Forelimb muscle (tissue), 1 donor: ENCODE measurements at places on chromosomes 12 and 14. TPM values are rescaled to one million over a fixed set of nuclear protein-coding genes. Genes with fewer than 3 reads are reported as not detected.

RD3L gene
- polyA plus RNA-seq: not detected

PLEKHA5 gene
- polyA plus RNA-seq: 14.7 TPM

FAM181A gene
- not detected for polyA plus RNA-seq

KLRC2 gene
- not detected for polyA plus RNA-seq

LGR5 gene
- polyA plus RNA-seq: 4.5 TPM

CIROP gene
- polyA plus RNA-seq: not detected

NINJ2 gene
- polyA plus RNA-seq: 5.5 TPM

PPP4R3A gene
- polyA plus RNA-seq: 68.4 TPM

DNA sequence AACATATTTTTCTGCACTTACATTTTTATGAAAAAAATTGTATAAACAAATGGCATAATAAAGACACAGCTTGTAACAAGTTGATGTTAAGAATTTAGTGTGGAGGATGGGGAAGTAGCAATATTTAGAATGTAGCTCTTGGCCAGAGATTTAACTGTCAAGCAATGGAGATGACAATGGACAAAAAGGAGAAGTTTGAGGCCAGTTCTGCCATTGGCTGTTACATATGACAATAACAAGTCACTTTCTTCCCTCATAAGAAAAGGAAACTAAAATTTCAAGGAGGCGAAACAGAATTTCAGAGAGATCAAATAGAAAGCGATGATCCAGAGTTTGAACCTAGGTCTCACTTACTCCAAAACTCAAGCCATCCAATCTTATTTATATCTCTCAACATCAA lies 122.8 kb upstream of the CCDC175 start:
- DNase-seq: peak; percentile 5

GRCh38 chr14:38125481-38126037 lies 82.1 kb upstream of the SSTR1 start:
- DNase-seq: no peak

- DNase-seq: no peak
Measured at GRCh38 chr12:122474324-122474716, 26.4 kb downstream of the ZCCHC8 start.

- no peak for DNase-seq
Measured at GRCh38 chr12:124007826-124008570, 35.0 kb downstream of the ZNF664 start.

- DNase-seq: no peak
Measured at GRCh38 chr12:105522166-105522825, 191.8 kb downstream of the C12orf75 start.

GRCh38 chr12:30753233-30753632 lies 1.5 kb downstream of the CAPRIN2 start:
- DNase-seq: no peak

GRCh38 chr12:50695961-50696360 lies 67.9 kb upstream of the ATF1 start:
- DNase-seq: no peak

- DNase-seq: no peak
Measured at GRCh38 chr12:117053597-117054201, 45.5 kb downstream of the TESC start.

DNA sequence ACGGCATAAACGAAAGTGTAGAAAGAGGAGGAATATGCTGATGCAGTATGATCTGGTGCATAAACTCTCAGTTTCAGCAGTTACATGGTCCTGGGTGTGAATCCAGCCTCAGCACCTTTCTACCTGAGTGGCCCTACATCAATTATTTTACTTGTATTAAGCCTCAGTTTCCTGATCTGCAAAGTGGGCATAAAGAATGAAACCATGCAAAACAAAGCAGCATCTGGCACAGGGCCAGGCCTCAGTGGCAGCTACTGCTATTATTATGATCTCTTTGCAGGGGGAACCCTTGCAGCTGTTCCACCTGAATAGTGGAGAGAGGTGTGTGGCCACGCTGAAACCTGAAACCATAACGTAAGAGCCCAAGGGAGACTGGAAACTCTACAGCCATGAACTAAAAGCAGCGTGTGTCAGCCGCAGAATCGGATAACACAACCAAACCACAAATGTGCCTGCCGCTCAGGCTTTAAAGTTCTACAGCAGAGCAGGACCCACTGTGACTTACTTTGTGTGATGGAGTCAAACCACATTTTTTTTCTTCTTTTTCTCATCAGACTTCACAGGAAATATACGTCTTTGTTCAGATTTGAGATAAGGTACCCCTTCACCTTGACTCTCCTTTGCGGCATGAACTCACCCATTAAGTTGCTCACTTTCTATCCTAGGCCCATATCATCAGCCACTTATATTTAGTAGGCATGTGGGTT lies 29.2 kb upstream of the FOS start:
- no peak for DNase-seq

DNA sequence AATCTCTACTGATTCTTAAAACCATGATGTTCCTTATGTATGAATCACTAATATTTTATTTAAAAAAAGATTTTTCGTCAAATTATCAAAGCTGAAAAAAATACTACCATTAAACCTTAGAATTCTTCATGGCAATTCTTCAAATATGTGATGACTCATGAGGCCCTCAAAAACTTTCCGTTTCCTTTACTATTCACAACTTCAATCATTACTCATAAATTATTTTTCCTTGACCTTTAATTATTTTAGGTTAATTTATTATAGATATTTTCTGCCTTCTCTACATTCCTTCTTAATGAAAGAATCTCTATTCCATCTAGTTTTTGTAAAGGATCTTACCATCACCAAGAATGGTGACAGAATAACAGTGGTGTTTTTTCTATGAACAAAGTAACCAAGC lies 162.1 kb upstream of the SOX5 start:
- DNase-seq: no peak

DNA sequence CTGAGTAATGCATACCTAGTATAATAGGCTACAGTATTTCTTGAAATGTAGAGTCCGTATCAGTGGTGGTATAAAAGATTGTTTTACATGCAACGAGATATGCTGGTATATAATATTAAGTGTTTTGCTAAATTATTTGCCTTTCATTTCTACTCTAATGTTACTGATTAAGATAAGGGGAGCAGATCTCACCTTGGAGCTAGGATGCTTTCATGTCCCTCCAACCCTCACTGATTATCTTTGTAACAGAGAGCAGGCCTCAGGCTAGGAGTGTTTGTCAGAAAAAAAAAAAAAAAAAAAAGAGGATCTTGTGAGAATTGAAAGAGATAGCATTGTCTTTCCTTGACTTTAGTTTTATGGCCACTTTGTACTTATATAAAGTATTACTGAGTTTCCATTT lies 92.6 kb downstream of the PDE3A start:
- DNase-seq: no peak

- no peak for DNase-seq
Measured at GRCh38 chr14:77037938-77038568, 9.5 kb upstream of the IRF2BPL start.

DNA sequence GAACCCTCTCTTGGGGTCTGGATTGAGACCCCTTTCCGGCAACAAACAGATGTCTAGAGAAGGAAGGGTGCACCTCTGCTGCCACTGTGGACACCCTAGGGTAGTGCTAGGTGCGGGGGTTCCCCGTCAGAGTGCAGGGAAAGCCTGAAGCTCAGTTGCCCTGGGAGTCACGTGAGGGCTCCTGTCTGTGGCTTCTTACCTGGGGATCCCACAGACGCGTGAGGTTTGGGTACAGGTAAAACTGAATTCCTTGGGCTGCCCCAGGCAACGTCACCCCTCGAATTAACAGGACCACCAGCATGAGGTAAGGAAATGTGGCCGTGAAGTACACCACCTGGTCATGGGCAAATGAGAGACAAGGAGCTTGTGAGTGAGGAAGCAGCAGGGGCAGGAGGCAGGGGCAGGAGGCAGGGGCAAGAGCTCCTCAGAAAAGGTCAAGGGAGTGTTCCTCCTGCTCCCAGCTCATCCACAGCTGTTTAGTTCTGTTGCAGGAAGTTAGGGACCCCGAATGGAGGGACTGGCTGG lies 21.0 kb upstream of the SLC6A12 start:
- no peak for DNase-seq

GRCh38 chr12:23290627-23291330 lies 658.7 kb downstream of the SOX5 start:
- no peak for DNase-seq

DNA sequence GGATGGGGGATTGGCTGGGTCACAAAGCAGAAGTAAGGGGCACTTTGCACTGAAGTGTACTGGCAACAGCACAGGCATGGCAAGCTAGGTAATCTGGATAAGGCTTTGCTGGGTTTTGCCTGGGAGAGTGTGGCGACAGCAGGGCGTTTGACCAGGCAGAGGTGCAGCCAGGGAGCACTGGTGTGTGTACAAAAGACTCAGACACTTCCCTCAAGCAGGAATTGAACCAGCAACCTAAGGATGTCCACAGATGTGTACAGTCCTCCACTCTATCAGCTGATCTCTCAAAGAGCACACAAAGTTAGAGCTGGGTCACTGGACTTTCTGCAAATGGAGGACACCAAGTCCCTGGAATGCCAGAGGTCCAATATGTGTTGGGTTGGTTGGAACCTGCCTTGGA lies 15.4 kb upstream of the RNASE4 start:
- no peak for DNase-seq

DNA sequence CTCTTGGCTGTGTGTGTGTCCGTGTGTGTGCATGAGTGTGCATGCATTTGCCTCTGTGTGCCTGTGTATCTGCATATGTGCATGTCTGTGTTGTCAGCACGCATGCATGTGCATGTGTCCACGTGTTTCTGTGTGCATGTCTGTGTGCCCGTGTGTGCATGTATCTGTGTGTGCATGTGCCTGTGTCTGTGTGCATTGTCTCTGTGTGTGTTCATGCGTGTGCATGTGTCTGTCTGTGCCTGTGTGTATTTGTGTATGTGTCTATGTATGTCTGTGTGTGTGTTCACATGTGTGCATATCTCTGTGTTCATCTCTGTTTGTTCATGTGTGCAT lies 1.1 kb upstream of the GALNT9 start:
- DNase-seq: no peak

GRCh38 chr14:39025250-39025809 lies 77.7 kb downstream of the SEC23A start:
- DNase-seq: no peak

DNA sequence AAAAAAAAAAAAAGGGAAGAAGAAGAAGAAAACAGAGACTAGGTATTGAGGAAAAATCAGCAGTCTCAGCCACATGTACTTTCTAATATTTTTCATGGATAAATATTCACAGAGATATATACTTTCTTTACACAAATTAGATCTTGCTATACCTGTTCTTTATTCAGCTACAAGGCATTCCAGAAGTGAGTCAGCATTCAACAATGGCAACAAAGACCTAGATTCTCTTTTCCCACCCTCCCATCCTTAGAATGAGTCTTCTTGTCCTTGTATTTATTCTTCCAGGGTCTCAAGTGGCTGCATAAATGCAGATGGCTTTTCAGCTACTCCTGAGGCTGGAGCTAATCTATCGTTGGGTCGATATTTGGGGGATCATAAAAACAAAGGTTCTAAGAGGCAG lies 93.0 kb downstream of the NT5DC3 start:
- DNase-seq: no peak

GRCh38 chr12:109948368-109948767 lies 47.8 kb downstream of the GIT2 start:
- no peak for DNase-seq

DNA sequence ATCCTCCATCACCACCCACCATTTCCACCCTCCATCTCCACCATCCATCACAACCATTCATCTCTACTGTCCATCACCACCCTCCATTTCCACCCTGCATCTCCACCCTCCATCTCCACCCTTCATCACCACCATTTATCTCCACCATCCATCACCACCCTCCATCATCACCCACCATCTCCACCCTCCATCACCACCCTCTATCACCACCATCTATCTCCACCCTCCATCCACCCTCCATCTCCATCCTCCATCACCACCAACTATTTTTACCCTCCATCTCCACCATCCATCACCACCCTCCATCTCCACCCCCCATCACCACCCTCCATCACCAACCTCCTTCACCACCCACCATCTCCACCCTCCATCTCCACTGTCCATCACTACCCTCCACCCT lies 4.7 kb upstream of the CEP170B start:
- DNase-seq: no peak

- DNase-seq: peak; percentile 65
Measured at GRCh38 chr14:72516936-72517700, 376.8 kb downstream of the DPF3 start.

GRCh38 chr12:1812650-1813302 lies 7.6 kb upstream of the LRTM2 start:
- DNase-seq: no peak

DNA sequence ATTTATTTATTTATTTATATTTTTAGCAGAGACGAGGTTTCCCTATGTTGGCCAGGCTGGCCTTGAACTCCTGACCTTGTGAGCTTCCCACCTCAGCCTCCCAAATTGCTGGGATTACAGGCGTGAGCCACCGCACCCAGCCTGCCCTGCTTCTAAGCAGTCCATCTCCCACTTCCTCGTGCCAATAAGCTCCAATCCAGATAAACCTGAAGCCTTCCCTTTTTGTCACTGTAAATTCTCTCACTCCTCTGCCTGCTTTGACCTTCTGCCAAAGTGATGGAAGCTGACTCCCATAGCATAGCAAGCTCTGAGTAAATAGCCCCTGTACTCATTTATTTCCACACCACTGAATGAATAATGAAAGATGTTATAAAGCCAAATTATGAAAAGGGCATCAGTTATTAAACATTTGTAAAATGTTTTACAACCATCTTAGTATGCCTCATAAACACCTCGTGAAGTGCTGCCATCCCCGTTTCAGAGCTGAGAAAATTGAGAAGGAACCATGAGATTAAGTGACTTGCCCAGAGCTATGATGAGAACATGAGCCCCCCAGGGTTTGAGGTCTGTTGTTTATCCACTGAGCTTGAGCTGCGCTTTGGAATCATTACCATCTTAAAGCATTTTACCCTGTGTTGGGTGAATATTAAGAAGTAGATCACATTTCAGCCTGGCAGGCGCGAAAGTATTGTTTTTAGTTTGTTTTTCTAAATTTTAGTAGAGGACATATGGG lies 30.4 kb downstream of the MANSC1 start:
- no peak for DNase-seq

DNA sequence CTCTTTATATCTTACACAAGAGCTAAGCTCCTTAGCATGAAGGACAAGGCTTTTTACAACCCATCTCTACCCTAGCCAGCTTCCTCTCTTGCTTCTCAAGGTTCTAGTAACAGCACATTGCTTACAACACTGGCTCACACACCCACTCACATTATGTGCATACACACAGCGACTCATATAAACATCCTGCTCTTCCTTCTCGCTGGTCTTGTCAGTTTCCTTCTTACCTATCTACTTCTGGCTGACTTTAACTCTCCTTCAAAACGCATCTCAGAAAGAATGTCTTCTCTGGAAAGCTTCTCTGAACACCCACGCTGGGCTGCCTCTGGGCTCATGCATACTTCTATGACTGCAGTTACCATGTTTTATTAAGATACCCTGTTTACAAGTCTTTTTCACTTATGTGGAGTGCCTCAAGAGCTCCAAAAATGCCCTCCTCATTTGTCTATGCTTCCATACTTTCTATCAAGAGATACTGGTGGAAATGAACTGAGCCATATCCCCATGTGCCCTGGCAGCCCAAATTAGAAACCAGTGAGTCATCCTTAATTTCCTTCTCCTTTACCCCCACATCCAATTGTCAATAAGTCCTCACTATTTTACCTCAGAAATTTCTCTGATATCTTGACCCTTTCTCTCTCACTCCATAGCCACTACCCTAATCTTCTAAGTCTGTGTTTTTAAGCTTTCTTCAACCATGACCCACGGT lies 126.9 kb upstream of the KRAS start:
- DNase-seq: no peak
